ENCODE measurements at places on chromosomes 2 and 18.
A peak's percentile ranks its signal among the peaks of the same experiment; 100 is the strongest.

GRCh38 chr2:102484310-102485061 is 11.5 kb downstream of the SLC9A4 start:
- ATAC-seq: no peak

DNA sequence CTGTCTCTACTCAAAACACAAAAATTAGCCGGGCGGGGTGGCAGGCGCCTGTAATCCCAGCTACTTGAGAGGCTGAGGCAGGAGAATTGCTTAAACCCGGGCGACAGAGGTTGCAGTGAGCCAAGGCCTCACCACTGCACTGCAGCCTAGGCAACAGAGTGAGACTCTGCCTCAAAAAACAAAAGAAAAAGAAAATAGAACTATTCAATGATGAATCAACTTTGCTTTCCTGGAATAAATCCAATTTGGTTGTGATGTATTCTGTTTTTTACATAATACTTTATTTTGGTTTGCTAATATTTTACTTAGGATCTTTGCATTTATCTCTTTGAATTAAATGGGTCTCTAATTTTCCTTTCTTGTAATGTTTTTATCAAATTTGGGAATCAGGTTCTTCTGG is 86.3 kb upstream of the MBOAT2 start:
- no peak for ATAC-seq

- ATAC-seq: no peak
Measured at GRCh38 chr2:95382686-95383634, 19.5 kb upstream of the FAHD2A start.

DNA sequence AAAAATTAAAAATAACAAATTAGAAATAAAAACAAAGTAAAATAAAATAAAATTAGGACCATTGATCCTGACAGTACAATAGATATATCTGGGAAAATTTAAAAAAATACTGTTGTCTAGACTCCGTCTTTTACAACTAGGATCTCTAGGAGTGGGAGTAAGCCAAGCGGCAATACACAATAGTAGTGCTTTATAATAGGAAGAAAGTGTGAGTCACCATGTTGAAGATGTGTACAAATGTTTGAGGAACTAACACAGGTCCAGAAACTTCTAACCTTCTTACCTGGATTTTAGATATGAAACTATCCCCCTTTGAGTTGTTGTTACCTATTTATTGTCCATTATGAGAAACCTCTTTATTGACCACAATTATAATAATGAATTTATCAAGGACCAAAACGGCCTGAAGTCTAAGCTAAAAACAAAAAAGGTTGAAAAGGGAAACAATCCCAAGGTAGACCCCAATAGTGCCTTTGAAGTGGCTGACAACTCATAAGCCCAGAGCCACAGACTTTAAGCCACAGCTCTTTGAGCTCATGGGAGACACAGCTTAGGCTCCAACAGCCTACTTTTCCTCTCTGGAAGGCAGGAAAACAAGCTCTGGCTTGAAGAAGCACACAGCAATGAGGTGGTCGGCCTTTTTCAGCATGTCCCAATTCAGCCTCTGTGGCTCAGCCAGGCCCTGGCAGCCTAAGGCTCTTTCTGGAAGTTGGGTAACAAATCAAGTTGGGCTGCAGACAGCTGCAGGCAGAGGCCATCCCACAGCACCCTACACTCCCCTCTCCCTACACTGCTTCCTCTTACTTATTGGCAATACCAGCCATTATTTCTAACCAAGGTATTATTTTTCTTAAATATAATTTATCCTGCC is 62.9 kb downstream of the AQP4 start:
- no peak for ATAC-seq

GRCh38 chr2:46943881-46944798 is 28.5 kb upstream of the MCFD2 start:
- ATAC-seq: peak; percentile 68

DNA sequence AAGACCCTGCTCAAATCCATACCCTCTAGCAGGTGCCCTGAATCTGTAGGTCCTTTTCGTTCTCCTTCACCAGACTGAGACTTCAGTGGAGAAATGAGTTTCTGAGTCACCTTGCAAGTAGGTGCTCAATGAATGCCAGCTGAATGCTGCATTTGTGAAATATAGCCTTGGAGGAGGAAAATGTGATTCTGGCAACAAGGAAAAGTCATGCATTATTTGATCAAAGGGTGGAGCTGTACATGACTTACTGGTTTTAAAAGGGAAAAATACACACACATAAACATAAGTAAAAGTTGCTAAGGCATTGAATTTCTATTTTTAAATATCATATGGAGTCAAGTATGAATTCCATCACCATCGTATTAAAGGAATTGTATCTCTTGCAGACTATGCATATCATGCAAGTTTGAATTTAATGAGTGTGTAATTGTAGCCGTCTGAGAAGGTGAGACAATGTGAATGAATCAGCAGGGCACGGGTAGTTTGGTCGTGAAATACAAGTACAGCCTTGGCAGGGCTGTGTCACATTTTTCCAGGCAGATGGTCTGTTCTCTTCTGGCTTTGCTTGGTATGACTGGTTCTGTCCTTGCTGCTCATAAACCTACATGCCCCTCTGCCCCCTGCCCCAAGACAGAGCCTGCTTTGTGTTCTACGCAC is 160.8 kb downstream of the COL6A3 start:
- no peak for ATAC-seq

GRCh38 chr2:171963198-171963597 is 36.6 kb upstream of the METAP1D start:
- no peak for ATAC-seq

DNA sequence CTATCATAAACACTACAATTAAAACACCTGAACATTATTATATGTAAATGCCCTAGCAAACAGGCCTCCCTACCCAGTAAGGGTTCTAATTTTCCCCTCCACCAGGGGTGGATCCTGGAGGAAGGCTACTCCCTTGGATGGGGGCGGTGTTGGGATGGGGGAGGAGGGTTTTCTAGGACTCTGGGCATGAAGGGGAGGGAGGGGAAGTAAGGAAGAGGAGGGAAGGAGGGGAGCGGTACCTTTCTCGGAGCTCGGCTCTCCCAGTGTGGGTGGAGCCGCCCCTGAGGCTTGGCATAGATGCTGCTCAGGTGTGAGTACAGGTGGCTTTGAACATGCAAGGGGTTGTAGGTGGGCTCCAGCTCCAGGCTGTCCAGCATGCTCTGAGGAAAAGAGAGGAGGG is 5.4 kb downstream of the DOK1 start:
- no peak for ATAC-seq

- ATAC-seq: peak; percentile 61
Measured at GRCh38 chr2:64625299-64626145, 28.2 kb downstream of the SERTAD2 start.

GRCh38 chr2:136217996-136218395 is 100.0 kb upstream of the CXCR4 start:
- ATAC-seq: peak; percentile 89

- no peak for ATAC-seq
Measured at GRCh38 chr2:156099382-156099781, 233.1 kb downstream of the NR4A2 start.

- ATAC-seq: no peak
Measured at GRCh38 chr2:131517106-131517831, 10.4 kb upstream of the CCDC74A start.

- no peak for ATAC-seq
Measured at GRCh38 chr2:104412384-104412783, 441.5 kb upstream of the POU3F3 start.

DNA sequence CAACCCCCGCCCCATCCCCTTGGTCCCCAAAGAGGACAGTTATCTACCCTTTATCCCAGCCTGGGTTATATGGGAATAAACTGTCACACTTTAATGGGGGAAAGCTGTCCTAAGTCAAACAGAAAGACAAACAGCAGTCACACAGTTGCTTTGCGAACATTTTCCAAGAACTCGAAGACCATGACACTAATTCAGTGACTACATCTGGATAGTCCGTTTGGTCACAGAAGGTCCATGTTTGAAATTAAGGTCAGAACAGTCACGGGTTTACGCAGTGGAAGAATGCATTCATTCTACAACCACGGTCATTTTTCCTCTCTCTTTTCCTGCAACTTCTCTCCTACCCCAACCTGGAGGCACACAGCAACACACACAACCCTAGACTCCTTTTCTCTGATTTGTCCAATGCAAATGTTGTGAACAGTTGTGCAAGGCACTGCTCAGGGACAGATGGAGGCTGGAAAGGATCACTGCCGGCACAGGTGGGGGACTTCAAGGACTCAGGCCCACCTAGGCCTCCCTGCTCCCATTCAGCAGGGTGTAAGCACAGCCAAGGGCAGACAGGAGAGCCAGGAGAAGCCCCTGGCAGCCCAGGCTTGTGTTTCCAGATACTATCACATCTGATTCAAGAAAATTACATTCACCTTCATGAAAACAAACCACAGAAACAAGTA is 39.9 kb downstream of the ZNF516 start:
- no peak for ATAC-seq

GRCh38 chr18:2468051-2468450 is 103.3 kb downstream of the METTL4 start:
- ATAC-seq: no peak

GRCh38 chr18:64752707-64753106 is 603.8 kb upstream of the LINC00305 start:
- ATAC-seq: no peak

Data from stimulated activated memory B cell treated with anti-CD40 and anti-IgM and Interleukin-4, amounts not matched to agents 10 μg/mL and 1 μg/mL and 100 μg/mL, for 72 hours (primary cell).